Stimulated activated naive CD8-positive, alpha-beta T cell treated with anti-CD3 and anti-CD28 coated beads, Interleukin-15, Interleukin-2, amounts not matched to agents 100 U/mL and 50 U/mL, for 24 hours (primary cell): ENCODE measurements at places on chromosomes 6 and 20.

DNA sequence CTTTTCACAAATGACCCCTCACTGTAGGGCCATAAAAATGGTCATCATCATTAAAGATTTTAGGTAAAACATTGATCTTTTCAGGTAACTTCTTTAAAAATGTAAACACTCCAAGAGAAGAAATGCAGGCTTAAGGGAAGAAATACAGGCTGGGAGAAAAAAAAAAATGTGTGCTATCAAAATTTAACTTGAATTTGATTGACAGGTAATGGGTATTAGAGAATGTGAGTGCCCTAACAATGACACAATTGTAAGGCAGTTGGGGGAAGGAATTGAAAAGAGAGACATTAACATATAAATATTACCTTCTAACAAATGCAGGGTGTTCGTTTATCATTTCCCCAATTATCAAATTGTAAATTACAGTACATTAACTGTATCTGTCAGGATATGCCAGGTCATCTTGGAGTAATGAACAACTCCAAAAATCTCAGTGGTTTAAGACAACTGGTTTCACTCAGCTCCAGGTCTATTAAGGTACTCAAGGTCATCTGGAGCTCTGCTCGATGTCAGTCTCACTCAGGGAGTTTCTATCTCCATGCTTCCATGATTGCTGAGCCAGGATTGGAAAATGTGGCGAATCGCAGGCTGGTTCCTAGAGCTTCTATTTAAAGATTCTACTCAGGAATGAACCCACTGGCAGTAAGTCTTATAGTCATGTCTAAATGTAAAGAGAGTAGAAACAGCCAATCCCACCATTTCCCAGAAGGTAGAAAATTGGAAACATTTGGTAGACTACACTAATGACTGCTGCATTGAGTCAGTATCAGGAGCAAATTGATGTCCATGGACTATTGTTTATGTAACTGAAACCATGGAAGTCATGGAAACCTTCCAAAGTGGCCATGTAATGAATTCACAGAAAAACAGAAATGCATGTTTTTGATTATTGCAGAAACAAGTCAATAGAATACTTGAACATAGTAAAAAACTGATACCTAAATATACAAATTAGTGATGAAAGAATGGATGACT is 55.6 kb downstream of the FRK start:
- DNase-seq = no peak

GRCh38 chr6:145841668-145842067 is 27.1 kb upstream of the FBXO30 start:
- DNase-seq = no peak

DNA sequence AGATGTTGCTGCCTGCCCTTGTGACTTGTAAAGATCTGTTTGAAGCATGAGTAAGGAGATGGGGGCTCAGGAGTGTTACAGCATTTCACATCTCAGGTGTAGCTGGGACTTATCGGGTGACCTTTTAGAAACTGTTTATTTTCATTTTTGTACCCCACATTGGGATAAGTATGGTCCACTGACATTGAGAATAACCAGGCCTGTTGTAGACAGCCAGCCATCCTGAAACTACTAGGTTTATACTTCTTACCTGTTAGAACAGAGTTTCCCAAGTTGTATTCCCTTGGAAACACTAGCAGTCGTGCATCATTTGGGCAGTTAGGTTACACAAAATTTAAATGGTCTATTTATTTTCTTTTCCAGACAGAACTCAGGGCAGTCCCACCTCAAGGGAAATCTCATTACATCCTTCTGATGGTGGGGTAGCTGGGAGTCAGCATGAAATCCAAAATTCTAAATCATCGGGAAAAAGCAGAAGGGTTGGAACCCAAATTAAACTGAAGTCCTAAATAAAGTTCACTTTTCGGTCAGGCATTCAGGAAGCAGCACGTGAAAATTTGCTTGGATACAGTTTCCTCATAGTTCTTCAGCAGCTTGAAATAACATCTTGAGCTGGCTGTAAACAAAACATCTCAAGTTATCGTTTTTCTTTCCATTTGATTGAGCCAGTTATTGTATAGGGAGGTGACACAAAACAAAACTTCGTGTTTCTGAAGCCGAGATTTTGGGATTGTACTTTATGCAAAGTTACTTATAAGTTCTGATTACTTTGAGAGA is 30.5 kb downstream of the FOXO3 start:
- no peak for DNase-seq

DNA sequence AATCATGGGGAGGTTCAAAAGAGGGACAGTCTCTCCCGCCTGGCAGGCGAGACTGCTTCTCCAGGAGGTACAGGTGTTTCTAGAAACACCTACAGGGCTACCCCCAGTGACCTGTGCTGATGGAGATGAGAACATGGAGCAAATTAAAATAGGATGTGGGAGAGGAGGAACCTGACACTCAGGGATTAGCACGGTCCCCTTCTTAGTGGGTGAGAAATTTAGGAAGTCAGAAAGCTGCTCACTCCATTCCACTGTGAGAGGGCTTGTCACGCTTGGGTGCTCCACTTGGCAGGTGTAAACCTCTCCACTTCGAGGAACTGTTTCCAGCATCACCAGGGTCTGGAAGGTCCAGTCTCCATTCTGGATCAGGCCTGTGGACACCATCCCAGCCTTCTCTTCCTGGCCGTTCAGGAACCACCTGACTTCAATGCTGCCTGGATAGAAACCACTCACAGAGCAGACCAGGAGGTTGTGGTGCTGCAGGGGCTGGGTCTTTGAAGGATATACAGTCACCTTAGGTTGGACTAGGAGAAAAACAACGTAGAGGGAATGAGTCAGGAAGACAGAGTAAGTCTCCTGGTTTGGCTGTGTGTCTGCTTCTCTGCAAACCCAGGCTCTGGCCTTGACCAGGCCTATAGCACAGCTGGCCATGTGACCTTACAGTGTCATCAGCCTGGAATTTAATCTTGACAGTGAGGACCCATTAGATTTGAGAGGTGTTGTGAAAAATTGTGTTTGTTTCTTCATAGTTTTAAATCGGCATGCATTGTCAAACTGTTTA is 8.1 kb downstream of the HLA-DRB1 start:
- no peak for DNase-seq

GRCh38 chr20:9204979-9205378 is 136.1 kb downstream of the PLCB4 start:
- DNase-seq = no peak

- peak; percentile 38 for DNase-seq
These were observed 1.8 kb upstream of the RBM39 start for GRCh38 chr20:35743693-35744491.

DNA sequence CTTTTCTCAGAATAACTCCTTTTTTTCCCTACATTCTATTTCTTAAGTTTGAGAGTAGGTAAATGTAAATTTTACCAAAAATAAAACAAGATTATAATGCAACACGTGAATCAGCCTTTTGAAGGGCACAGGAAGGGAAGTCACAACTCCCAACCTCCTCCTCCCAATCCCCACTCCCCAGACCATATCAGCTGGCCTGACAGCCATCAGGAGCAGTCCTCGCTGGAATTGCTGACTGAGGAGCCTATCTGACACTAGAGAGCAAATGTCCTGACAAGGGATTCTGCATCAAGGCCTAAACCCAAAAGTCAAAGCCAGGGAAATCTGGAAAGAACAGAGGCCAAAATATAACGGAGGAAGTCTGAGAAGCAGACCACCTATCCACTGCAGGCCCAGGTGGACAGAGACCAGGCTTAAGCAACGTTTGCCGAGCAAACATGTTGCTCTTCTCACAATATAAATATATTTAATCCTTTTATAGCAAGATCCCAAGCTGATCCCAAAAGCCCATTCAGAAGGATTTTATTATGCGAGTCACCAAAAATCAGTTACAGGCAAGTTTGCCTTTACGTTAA is 2.5 kb downstream of the RRAGD start:
- no peak for DNase-seq

DNA sequence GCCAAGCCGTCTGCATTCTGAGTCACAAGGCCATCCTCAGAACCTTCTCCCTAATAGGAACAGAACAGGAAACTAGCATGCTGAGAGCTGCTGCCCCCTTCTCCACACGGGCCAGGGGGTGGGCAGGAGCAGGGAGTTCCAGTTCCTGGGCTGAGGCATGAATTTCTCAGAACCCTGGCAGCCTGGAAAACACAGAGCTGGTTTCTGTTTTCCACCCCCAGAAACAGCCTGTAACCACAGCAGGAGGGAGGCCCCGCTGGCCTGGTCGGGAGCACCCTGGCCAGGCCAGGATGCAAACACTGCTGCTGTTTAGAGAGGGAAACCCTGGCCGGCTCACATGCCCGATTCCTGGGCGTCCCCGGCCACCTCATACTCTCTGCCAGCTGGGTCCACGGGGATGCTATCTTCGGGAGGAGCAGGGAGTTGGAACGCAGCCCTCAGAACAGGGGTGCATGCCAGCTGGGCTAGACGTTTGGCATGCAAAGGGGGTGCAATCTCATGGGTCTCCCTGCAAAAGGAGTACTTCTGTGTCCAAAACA is 130.1 kb downstream of the NFATC2 start:
- peak; percentile 23 for DNase-seq

DNA sequence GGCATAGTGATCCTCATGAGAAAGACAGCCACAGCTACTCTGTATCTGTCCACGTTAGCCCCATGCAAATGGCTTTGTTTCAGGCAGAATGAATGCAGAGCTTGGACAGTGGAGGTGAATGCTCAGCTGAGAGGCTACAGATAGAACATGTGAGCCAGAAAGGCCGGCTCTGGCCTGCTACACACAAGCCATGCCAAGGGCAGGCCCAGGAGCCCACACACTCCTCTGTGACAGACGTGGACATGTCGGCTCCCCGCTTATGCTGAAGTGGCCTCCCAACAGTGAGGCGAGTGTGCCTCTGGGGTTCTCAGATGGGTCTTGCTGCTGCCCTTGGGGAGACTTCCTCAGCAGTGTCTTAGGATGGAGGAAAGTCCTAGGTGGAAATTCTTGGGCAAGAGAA is 159.6 kb downstream of the SYNDIG1 start:
- DNase-seq = no peak

DNA sequence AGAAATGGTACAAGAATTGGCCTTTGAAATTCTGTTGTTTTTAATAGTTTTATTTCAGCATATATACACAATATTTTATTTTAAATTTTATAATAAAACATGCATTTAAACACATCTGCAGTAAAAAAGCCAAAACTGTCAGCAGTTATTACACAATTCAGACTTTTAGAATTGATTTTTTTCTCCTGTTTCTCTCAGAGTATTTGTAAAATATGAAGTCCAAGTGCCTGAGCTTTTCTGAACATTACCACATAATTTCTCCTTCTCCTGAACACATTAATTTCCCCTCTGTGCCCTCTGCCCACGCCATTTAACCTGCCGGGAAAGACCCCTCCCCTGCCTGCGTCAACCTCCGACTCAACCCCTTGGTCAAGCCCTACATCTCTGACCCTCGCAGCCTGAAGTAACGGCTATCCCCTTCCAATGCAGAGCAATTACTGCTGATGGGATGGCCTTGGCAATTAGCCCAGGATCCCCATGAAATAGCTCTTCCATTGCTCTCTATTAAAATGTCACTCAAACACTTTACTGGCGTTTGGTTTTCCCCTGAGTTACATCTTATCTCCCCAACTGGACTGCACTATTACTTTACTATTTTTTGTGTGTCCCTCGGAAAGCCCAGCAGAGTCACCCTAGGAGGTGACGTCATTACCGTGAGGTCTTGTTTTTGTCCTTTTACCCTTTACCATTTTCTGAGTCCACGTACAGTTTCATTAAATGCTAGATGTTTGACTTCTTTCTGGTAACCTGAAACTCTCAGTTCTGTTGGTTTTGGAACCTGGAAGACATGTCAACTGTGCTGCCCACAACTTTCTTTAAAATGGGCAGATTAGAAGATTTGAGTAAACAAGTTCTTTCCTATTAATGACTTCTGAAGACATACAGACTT is 146.7 kb upstream of the TAB2 start:
- no peak for DNase-seq

- no peak for DNase-seq
These were observed 217.3 kb downstream of the TBXT start for GRCh38 chr6:165950316-165950715.

DNA sequence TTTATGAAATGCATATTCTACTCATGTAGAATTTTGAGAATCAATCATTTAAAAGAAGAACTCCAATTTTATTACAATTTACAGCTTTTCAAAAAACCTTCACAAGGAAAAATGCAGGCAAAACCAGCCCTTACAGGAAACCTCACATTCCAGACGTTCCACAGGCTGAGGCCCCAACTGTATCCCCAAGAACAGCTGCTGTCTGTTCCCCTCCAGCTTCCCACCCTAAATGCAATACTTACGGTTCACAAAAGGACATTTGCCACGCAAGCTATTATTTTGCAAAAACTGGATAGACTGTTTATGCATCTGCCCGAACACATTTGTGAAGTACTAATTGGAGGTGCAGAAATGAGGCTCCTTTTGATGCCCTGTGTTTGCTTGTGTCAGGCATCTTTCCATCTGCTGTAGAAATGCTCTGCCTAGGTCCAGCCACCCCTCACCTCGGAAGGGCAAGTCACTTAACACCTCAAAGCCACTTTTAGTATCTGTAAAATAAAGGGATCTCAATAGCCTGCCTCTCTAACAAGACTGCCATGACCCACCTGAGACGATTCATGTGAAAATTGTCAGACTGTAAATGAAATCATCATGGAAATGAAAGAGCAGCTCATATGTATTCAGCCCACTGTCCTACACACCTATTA is 26.5 kb downstream of the PDE10A start:
- no peak for DNase-seq

- no peak for DNase-seq
These were observed 83.3 kb downstream of the SSR1 start for GRCh38 chr6:7229376-7230326.

DNA sequence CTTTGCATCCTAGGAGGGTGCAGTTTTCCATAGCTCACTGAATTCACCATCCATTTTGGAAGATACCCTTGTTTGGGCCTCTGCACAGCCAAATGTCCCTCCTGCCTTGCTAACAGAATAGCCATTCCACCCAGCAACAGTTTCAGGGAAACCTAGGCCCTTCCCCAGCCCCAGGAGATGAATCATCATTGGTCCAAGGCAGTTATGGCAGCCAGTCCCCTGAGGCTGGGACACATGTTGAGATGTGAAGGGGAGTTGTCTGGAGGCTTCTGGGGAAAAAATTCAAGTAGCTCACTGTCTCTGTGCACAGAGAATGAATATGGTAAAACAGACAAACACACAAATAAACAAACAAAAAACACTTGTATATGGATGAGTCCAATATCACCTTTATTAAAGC is 17.4 kb upstream of the SIRPB2 start:
- DNase-seq = no peak

- DNase-seq = no peak
These were observed 4.0 kb downstream of the CITED2 start for GRCh38 chr6:139370283-139370998.

DNA sequence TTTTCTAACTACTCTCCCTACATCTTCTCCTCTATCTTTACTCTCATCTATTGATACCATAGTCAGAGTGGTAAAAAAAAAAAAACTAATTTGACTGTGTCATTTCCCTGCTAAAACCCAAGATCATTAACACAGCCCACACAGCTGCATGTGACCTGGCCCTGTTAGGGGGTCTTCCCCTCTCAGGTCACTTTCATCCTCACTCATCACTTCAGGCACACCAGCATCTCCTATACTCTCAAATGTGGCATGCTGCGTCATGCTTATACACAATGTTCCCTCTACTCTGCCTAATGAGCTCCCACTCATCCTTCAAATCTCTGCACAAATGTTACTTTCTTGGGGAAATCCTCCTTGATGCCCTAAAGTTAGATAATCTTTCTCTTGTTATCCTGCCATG is 86.8 kb downstream of the CDK19 start:
- peak; percentile 5 for DNase-seq
